ENCODE measurements at places on chromosomes 3 and 15.

- DNase-seq, result no peak
Observed at GRCh38 chr15:85488997-85489396, 108.6 kb downstream of the AKAP13 start.

DNA sequence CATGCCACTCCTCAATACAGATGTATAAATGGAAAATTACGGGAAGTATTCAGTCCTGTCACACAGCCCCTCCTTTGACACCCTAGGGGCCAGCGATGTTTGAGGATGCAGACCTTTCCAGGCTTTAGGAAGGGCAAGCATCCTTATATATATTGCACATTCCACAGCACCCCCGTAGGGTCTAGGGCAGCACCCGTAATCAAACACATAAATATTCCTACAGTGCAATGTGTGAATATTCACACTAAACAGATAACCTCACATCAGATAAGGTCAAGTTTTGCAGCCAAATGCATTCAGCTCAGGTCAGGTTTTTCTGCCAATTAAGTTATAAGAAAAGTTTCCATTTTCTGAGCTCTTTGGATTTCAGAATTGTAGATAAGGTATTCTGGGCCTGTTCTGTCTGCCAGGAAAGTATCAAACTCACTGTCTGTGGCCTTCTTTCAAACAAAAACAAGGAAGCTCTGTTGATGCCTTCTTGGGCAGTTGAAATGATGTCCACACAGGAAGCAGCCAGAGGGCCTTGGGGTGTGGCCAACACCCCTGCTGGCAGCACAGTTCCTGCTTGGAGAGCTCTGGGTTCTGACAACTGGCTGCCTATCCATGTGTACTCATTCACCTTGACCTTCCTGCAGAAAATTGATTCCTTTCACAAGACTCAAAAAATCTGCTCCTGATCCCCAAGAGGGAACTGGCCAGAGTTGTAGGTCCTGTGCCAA is 427.0 kb downstream of the NTRK3 start:
- no peak for DNase-seq

- no peak for DNase-seq
Observed at GRCh38 chr3:123335007-123335670, 113.8 kb downstream of the ADCY5 start.

DNA sequence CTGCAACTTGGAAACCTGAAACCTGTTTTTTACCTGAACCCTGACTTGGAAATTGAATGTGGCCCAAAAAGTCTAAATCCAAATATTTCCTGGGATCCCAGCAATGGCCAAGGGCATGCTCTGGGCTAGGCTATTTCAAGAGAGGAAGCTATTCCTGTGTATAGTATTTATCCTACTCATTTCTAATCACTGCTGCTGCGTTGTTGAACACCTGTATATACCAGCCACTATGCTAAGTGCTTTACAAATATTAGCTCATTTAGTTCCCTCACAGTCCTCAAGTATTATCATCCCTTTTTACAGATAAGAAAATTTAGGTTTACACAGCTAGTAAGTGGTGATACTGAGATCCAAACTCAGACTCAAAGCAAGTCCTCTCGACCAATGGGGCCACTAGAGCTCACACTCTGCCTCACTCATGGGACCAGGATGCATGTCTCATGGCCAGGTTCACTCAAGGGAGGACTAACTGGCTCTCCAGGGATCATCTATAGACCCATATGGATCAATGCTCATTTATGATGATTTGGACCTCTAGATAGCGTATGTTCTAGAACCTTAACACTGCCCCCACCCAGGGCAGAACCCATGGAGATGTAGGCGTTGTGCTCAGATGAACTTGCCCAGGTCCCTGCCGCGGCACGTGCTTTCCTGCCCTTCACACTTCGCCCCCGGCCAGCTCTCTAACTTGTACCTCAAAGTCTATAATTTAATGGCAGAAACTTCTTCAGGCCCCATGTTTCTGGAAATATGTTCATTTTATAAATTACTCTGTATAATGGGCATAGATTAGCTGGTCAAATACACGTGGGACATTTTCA is 2.6 kb upstream of the CCR4 start:
- DNase-seq, result no peak

DNA sequence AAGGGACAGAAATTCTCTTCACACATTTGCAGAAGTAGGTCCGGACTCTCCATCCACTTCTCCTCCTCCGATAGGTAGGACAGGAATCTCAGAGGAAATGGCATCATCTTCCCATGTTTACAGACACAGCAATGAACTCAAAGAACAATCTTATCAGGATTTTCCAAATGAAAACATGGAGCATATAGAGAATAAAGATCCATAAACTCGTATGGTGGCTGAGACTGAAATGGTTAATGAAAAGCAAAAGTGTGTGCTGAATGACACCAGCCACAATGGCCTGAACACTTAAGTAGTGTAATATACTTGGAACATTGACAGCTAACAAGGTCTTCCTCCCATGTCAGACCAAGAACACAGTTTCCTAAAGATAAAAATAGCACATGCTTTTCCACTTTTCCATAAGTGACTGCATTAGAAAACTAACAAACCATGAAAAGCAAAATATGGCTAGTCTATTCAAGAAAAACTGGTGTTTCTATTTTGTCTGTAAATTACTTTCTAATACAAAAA is 5.8 kb downstream of the CCRL2 start:
- no peak for DNase-seq

- DNase-seq, result no peak
Observed at GRCh38 chr15:51424780-51425179, 83.3 kb downstream of the GLDN start.

GRCh38 chr3:183435661-183436060 is 7.2 kb upstream of the MCF2L2 start:
- DNase-seq, result no peak

DNA sequence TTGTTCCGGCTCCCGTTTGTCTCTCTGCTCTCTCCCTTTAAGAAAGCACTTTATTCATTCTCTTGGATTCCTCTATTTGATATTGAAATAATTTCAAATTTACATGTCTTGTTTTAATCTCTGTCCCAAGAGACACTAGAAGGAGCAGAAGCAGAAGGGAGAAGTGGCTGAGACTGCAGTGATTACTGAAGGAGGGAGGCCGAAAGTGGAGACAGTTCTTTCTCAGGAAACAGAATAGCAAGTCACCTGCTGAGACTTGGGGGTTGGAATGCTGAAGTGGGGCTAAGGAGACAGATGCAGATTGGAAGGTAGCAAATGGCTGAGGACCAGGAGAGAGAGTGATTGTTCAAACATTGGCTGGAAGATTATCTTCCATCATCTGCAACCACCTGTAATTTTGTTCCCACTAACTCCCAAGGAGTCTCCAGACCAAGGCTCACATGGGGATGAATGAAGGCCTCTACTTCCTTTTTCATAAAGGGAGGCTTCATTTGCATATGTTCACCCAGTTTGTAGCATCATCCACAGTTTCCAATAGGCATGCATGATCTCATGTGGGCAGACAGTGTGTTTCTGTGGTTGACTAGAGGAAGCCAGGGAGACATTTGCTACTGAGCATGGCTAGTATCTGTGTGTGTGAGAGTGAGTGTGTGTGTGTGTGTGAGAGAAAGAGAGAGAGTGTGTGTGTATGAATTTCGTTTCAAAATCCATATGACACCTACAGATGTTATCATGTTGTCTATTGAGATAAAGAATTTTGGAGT is 24.0 kb downstream of the LTF start:
- peak; percentile 17 for DNase-seq

- no peak for DNase-seq
Observed at GRCh38 chr15:83053151-83053550, 13.9 kb downstream of the BTBD1 start.

GRCh38 chr3:146501752-146502151 is 32.4 kb upstream of the PLSCR2 start:
- no peak for DNase-seq

- no peak for DNase-seq
Observed at GRCh38 chr3:147421184-147421912, 12.2 kb downstream of the ZIC1 start.

Data from CD4-positive, alpha-beta T cell treated with Interleukin-6 for 4 hours (primary cell).